CD4-positive, alpha-beta memory T cell (primary cell): ENCODE measurements at places on chromosomes 6 and 20. TPM values are rescaled to one million over a fixed set of nuclear protein-coding genes. Genes with fewer than 3 reads are reported as not detected.

The BAG2 gene
- 2.6 TPM for polyA plus RNA-seq

The HFE gene
- 4.2 TPM for polyA plus RNA-seq

The IRF4 gene
- 2.7 TPM for polyA plus RNA-seq

The HELZ2 gene
- 6.4 TPM for polyA plus RNA-seq

The EEF1A2 gene
- not detected for polyA plus RNA-seq

The TREM1 gene
- polyA plus RNA-seq = not detected

The LY6G5B gene
- polyA plus RNA-seq = 0.98 TPM

The PI16 gene
- 53.8 TPM for polyA plus RNA-seq

The SNX5 gene
- polyA plus RNA-seq = 96.3 TPM

The HLA-DMA gene
- polyA plus RNA-seq = 26.0 TPM

The CNR1 gene
- polyA plus RNA-seq = not detected

The NELFE gene
- polyA plus RNA-seq = 67.0 TPM

- no peaks in the 10 kb centered on the region for H3K4me1 ChIP-seq
- no peaks in the 10 kb centered on the region for H3K36me3 ChIP-seq
- H3K27me3 ChIP-seq = no peaks in the 10 kb centered on the region
- no peak for DNase-seq
Measured at GRCh38 chr6:128204616-128205015, 303.8 kb upstream of the THEMIS start.

DNA sequence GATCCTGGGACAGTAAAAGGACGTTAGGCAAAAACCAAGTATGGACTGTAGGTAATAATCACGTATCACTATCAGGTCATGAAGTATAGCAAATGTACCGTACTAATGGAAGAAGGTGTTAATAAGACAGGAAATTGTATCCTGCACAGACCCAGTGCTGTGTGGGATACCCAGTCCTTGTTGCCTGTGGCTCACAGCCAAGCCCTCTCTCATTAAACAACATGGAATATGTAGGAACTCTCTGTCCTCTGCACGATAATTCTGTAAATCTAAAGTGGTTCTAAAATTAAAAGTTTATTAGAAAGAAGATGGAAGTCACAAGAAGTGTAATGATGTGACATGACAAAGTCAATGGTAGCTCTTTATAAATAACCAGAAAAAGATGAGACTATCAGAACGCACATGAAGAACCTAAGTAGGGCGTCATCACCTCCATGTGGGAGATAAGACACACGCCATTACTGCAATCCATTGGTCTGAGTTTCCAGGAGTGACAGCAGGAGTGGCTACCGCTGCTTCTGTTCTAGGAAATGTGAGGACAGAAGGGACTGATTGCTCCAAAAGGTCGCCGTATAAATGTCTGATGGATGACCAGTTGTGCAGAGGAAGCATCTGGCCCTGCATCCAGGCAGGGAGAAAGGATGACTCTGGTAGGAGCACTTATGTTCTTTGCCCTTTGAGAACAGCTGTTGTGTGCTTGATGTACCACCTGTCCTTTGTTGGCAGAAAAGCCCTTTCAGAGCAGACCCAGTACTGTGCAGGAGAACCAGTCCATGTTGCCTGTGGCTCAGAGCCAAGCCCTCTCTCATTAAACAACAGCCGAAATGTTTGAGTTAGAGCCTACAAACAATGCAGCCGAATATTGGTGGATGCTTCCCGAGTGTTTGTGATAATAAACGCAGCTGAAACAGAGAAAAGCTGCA, 125.6 kb downstream of the FIG4 start:
- no peaks in the 10 kb centered on the region for H3K27me3 ChIP-seq
- no peak overlapping the region for H3K4me3 ChIP-seq
- DNase-seq = no peak
- H3K27ac ChIP-seq = no peak overlapping the region

DNA sequence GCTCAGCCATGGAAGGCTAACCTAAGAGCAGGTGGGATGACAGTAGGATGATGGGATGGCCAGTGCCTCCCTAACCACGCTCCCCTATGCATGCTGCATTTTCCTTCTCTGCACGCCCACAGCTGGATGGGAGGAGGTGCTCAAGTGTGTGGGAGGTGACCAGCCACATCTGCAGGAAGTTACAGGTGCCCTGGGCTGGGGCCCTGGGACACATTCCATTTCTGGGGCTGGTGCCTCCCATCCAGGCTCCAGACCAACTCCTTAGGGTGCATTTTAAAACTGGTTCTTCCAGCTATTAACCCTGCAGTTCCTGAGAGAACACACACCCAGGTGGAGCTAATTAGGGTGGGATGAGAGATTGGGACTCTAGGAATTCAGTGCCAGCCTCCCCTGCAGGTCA, 135.3 kb upstream of the ARMC2 start:
- H3K27me3 ChIP-seq = no peaks in the 10 kb centered on the region
- no peak overlapping the region for H3K4me3 ChIP-seq
- H3K36me3 ChIP-seq = no peaks in the 10 kb centered on the region
- no peak overlapping the region for H3K27ac ChIP-seq
- H3K4me1 ChIP-seq = peaks cover 21% of the 10 kb centered on the region
- no peak for DNase-seq

DNA sequence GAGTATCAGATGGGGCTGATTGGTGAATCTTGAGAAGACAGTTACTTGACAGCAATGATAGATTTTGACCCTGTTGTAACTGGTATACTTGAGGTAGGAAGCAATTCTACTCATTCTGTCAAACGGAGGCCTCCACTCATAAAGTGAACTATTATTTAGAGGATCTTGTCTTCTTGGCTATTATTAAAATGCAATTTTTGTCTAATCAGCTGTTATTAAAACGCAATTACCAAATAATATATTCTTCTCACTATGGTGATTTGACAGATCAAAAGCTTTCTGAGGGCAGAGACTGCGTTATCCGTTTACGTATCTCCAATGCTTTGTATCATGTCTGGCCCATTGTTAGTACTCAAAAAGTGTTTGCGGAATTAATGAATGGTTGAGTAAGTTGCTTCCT, 120.7 kb downstream of the MACROD2 start:
- H3K4me1 ChIP-seq = no peaks in the 10 kb centered on the region
- no peak for DNase-seq
- no peak overlapping the region for H3K4me3 ChIP-seq
- H3K27me3 ChIP-seq = no peaks in the 10 kb centered on the region
- H3K27ac ChIP-seq = no peak overlapping the region

GRCh38 chr20:57767441-57767840, 57.6 kb upstream of the PMEPA1 start:
- H3K27ac ChIP-seq = no peak overlapping the region
- no peak for DNase-seq
- H3K4me3 ChIP-seq = no peak overlapping the region
- H3K27me3 ChIP-seq = peaks cover 5% of the 10 kb centered on the region
- no peaks in the 10 kb centered on the region for H3K36me3 ChIP-seq

DNA sequence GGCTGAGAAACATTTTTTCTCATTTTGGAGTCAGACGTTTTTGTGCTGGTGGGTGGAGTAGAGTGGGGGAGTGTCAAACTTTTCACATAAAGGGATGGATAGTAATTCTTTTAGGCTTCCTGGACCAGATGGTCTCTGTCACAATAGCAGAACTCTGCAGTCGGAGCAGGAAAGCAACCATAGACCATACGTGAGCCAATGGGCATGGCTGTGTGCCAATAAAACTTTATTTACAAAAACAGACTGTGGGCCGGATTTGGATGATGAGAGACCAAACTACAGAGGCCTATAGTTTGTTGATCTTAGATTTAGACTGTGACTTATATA, 70.8 kb upstream of the SLC22A23 start:
- H3K27me3 ChIP-seq = no peaks in the 10 kb centered on the region
- no peak overlapping the region for H3K4me3 ChIP-seq
- H3K36me3 ChIP-seq = no peaks in the 10 kb centered on the region
- no peak overlapping the region for H3K27ac ChIP-seq
- DNase-seq = no peak

GRCh38 chr20:60060006-60060557, 101.9 kb downstream of the CDH26 start:
- no peak for DNase-seq
- peaks cover 56% of the 10 kb centered on the region for H3K4me1 ChIP-seq
- H3K27me3 ChIP-seq = no peaks in the 10 kb centered on the region
- no peak overlapping the region for H3K27ac ChIP-seq

DNA sequence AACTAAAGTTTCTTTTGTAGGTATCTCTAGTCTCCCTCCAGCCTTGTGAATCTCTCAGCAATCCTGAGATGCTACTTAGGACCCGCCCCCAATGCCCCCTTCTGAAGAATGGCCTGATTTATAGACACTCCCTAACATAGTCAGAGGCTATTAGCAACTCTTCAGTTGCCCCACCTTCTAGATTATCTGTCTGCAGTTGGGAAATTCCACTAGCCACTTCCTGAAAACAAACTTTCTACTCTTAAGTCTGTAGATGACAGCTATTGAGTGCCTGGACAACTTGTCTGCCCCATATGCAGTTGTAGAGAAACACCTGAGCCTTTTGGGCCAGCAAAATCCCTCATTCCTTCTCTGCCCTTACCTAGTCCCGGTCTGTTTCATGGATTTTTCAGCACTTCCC, 188.2 kb upstream of the PREP start:
- DNase-seq = peak; percentile 6
- no peaks in the 10 kb centered on the region for H3K27me3 ChIP-seq
- H3K27ac ChIP-seq = no peak overlapping the region

- no peaks in the 10 kb centered on the region for H3K27me3 ChIP-seq
- no peak for DNase-seq
- no peaks in the 10 kb centered on the region for H3K36me3 ChIP-seq
- H3K4me3 ChIP-seq = no peak overlapping the region
- H3K27ac ChIP-seq = no peak overlapping the region
- no peaks in the 10 kb centered on the region for H3K4me1 ChIP-seq
Measured at GRCh38 chr6:91299544-91300491, 712.9 kb upstream of the MAP3K7 start.

- no peaks in the 10 kb centered on the region for H3K27me3 ChIP-seq
- no peak overlapping the region for H3K27ac ChIP-seq
- peaks cover 6% of the 10 kb centered on the region for H3K4me1 ChIP-seq
- H3K36me3 ChIP-seq = peaks cover 38% of the 10 kb centered on the region
Measured at GRCh38 chr6:33771146-33772081, 17.5 kb downstream of the LEMD2 start.

DNA sequence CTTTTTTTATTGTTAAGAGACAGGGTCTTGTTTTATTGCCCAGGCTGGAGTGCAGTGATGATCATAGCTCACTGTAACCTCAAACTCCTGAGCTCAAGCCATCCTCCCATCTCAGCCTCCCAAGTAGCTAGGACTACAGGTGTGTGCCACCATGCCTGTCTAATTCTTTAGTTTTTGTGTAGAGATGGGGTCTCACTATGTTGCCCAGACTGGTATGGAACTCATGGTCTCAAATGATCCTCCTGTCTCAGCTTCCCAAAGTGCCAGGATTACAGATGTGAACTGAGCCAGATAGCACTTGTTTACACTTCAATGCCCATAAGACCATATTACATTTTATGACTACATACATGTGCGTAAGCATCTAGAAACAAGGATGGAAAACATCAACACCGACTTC, 18.1 kb downstream of the EIF2S2 start:
- peaks cover 81% of the 10 kb centered on the region for H3K36me3 ChIP-seq
- H3K27me3 ChIP-seq = no peaks in the 10 kb centered on the region
- no peak overlapping the region for H3K4me3 ChIP-seq
- DNase-seq = no peak
- H3K27ac ChIP-seq = no peak overlapping the region
- no peaks in the 10 kb centered on the region for H3K4me1 ChIP-seq

DNA sequence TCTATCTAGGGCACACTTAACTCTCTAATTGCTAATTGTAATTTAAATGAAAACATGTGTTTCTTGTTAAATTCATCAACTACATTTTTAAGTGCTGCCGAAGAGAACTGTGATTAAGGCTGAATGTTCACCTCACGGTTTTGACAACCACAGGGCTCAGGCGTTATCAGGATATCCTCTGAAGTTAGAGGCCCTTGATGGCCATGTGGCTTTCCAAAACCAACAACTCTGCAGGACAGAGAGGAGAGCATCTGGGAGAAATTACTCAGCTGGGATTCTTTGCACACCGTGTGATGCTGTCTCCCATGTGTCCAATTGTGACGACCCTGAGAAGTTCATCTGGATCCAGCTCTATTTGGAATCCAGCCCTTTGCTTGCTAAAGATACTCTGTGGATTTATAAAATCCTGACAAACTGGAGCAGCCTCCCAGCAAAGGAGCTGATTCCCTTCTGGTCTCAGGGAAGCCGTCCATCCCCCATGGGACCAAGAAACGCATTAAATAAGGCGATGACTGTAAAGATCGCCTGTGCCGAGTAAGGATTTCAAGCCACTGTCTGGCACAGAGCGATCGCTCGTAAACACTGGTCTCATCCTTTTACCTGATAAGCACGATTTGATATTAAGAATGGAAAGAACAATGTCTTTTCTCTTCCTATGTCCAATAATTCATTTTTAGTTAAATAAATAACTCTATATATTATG, 401.1 kb downstream of the CD83 start:
- H3K27ac ChIP-seq = no peak overlapping the region
- H3K27me3 ChIP-seq = no peaks in the 10 kb centered on the region
- H3K4me1 ChIP-seq = no peaks in the 10 kb centered on the region
- H3K4me3 ChIP-seq = no peak overlapping the region
- no peaks in the 10 kb centered on the region for H3K36me3 ChIP-seq

DNA sequence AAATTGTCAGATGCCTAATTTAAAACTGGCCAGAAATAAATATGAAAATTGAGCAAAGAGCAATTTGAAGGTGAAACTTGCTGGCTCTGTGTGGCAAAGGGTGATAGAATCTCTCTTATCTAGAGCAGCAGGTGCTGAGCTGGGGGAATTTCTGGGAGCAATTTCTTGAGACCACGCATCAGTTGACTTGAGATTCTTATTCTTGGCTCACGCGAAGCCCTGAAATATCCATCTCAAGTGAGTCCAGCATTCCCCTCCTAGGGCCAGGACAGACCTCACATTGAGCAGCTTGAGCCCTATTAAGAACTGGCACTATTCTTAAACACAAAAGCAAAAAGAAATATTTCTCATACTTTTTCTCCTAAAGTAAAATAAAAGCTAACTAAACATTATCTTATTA, 66.3 kb downstream of the MAP7 start:
- H3K36me3 ChIP-seq = no peaks in the 10 kb centered on the region
- no peaks in the 10 kb centered on the region for H3K4me1 ChIP-seq
- H3K27ac ChIP-seq = no peak overlapping the region
- no peaks in the 10 kb centered on the region for H3K27me3 ChIP-seq

GRCh38 chr6:33008944-33009861, at the start of gene HLA-DOA:
Gene HLA-DOA (minus strand): TSS chr6:33009591.
- DNase-seq = peak; percentile 26
- H3K4me1 ChIP-seq = peaks cover 9% of the 10 kb centered on the region
- H3K27ac ChIP-seq = no peak within 1 kb of the TSS
- H3K27me3 ChIP-seq = peaks cover 8% of the 10 kb centered on the region
- H3K36me3 ChIP-seq = no peaks in the 10 kb centered on the region
- H3K4me3 ChIP-seq = no peak within 1 kb of the TSS

DNA sequence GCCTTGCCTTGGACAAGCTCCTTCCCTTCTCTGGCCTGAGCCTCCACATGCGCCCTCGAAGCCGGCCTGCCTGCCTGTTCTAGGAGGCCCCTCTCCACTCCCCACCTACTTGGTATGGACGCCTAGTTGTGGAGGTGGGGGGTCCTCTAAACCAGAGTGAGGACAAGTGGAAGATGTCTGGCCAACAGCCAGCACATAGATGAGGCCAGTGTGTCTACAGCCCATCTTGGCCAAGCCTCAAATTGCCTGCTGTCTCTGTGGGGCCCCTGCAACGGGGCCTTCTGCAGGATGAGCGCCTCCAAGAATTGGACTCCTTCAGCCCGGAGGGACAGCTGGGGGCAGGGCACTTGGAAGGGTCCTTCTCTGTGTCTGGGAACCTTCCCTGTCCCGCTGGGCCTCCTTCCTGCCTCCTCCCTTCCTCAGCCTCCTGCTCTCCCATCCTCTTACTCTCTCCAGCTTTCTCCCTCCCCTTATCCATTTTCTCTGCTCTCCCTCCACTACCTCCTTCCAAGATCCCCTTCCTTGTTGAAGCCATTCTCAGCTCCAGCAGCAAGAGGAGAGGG, 1.6 kb downstream of the MDFI start:
- DNase-seq = no peak
- H3K27ac ChIP-seq = no peak overlapping the region
- no peak overlapping the region for H3K4me3 ChIP-seq
